Activated CD4-positive, alpha-beta T cell treated with anti-CD3 and anti-CD28 coated beads, Interleukin-2, amount 50 U/mL, for 48 hours (primary cell): ENCODE measurements at places on chromosomes 5 and 9.

DNA sequence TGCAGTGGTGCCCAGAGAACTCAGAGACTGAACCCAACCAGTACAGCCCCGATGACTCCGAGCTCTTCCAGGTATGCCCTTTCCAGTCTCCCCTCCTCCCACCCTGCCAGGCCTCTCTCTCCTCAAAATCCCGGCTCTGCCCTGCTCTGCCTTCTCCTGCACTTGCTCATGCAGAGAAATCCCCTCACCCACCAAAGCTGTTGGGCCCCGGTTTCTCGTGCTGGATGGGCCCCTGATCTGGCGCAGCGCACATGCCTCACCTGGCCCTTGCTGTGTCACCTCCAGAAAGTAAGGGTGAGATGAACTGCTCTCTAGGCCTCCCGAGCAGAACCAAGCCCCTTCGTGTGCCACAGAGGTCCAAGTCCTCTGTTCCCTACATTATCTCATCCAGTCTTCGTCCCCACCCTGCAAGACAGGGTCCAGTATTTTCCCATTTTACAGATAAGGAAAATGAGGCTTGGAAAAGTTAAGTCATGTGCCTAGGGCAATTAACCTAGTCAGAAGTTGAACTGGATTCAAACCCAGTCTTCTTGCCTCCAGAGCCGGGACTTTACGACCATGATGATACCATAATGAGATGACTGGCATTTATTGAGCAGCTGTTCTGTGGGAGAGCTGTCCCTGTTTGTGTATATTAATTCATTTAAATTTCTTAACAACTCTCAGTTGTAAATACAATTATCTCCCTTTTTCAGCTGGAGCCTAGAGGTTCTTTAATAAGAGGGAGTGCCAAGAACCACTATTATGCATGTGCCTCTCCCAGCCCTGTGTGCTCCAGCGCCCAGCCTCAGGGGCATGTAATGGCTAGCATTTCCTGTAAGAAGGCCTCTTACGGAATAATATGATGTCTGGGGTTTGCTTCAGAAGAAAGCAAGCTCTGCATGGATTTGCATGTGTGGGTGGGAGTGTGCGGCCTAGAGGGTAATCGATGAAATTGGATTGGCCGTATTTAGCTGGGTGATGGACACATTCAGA is 90.7 kb downstream of the PPARGC1B start:
- DNase-seq, result no peak

DNA sequence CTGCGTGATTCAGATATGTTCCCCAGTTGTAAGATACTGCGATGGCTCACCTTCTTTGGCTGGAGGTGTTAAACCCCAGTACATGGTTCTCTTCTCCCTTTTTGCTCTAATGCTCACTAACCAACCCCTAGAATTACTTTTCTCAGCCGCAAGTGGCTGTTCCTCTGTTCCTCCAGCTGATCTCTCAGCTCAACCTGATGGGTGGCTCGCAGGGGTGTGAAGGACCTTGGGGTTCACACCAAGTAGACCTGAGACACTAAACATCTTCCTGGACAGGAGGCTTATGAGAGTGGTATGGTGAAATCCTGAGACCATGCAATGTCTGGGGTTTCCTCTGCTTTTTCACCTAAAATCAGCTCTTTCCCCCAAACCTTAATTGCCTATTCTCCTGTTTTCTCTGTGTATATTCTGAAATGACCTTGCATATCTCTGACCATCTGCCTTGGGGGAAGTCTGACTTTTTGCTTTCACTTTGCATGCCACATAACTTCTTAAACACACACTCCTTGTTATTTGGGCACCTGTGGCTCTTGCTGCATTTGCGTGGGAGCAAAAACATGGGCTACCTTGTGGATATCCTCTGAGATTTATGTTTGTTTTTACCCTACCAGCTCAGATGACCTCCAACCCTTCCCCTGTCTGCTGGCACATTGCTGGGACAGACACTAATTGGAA is 15.9 kb upstream of the IFNA14 start:
- no peak for DNase-seq

GRCh38 chr9:131017067-131017466 is 8.1 kb downstream of the LAMC3 start:
- DNase-seq, result no peak

- no peak for DNase-seq
Observed at GRCh38 chr5:139138809-139139208, 59.4 kb downstream of the SIL1 start.

- DNase-seq, result no peak
Observed at GRCh38 chr5:111697881-111698757, 58.9 kb downstream of the NREP start.

DNA sequence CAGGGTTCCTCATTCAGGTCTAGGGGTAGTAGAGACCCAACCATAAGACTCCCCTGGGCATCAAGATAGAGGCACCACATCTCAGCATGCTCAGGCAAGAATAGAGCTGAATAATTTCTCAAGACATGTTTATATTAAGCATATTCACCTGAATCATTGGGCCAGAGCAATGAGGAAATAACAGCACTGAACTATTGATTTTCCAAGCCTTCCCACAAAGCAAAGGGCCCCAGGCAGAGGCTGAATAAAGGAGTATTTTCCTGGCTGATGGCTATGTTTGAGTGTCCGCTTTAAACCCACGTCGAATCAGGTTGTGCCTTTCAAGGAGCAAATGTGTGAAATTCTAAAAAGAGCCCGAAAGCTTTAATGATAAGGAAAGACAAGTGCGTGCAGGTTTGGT is 129.2 kb downstream of the HSD17B3 start:
- DNase-seq, result no peak
